ENCODE measurements at places on chromosomes 4 and X.

GRCh38 chr4:184553891-184554290 lies 79.5 kb upstream of the IRF2 start:
- DNase-seq, result no peak

DNA sequence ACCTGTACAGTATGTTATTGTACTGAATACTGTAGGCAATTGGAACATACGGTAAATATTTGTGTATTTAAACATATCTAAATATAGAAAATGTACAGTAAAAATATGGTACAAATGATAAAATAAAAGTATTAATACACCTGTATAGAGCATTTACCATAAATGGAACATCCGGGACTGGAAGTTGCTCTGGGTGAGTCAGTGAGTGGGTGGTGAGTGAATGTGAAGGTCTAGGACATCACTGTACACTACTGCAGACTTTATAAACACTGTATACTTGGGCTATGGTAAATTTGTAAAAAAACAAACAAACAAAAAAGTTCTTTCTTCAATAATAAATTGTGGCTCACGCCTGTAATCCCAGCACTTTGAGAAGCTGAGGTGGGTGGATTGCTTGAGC lies 52.4 kb upstream of the FHL1 start:
- no peak for DNase-seq

DNA sequence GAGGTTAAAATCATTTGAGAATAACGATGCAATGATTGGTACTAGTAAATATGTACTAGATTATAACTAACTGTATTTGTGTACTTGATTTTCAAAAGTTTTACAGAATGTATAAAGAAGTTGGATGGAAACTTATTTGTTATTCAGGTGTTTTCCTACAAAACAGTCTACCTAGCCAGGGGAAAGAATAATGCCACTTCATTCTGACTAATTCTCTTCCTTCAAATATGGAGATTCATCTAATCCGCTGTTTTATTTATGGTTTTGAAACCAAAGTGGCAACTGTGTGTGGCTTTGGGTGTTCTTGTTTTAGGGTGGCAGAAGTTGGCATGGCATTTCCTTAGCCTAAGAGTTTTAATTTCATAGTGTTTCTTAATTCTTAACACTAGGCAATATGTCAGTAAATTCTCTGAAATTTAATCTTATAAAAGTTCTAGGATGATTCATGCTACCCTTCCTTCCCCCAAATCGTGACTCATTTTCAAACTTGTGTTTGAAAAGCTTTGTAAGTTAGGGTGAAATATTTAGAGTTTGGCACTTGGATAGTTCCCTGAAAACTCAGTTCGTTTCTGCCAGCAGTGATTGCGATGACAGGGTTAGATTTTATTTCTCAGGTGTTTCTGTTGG lies 62.6 kb downstream of the DCLK2 start:
- DNase-seq, result no peak

GRCh38 chr4:15037923-15038541 lies 35.8 kb downstream of the CPEB2 start:
- DNase-seq, result no peak

- no peak for DNase-seq
Observed at GRCh38 chr4:139209470-139210063, 32.5 kb upstream of the ELF2 start.

DNA sequence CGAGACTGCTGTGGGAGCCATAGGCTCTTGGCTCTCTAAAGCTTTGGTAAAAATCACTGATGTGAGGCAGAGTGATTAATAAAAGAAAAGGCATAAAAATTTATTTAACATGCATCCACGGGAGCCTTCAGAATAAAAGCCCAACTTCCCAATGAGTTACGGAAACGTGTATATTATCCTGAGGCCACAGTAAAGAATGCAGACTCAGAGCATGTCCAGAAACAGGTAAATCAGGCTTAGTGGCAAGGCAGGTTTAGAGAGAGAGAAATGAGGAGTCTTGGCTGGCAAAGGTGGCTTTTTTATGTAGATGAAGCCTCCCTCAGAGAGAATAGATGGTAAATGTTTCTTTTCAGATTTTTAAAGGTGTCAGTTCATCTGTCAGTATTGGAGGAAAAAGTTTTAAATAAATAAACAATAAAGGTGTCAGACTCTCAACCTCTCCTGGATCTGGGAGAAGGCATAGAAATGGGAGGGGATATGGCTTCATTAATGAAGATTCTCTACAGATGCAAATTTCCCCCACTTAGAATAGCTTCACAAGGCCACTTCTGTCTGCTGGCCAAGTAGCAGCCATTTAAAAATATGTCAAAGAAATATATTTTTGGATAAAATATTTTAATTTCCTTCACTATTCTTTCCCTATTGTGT lies 24.0 kb downstream of the C4orf51 start:
- DNase-seq, result no peak

- DNase-seq, result peak; percentile 44
Observed at GRCh38 chr4:103018391-103019307, 856 bp downstream of the SLC9B1 start.

Measured in DMS53 (cell line).